ENCODE measurements at places on chromosomes 6 and 20.

DNA sequence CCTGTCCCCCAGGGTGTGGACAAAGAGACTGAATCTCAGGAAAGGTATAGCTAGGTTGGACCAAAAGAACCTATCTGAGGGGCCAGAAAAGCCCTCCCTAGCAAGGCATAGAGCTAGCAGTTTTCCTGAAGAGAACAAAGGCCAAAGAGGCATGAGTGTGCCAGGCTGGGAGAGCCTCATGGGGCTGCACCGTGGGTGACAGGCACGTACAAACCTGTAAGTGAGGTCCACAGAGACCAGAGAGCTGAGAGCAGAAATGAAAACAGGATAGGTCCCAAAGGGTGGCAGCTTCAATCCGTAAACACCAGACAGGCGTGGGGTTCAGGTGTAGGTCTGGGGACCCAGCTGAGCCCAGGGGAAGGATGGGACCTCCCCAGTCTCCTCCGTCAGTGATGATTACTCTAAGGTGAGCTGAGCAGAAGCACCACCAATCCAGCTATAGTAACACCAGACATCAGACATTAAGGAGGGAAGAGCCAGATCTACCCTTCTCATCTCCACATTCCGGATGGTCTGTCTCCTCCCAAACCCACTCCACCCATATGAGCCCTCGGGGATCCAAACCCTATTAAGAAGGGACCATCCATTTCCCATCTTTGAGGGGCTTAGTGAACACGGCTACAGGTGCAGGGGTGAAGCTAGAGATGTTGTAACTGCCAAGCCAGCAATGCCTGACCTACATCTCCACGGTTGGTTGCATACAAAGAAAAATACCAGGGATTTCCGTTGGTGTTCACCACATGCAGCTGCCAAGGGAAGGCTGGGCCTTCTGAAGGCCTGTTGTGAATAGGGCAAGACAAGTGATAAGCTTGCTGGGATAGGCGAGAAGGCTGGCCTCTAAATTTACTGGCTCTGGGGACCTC is 38.3 kb downstream of the BCL2L1 start:
- DNase-seq: no peak

GRCh38 chr6:2369606-2370005 is 124.2 kb upstream of the GMDS start:
- no peak for DNase-seq

DNA sequence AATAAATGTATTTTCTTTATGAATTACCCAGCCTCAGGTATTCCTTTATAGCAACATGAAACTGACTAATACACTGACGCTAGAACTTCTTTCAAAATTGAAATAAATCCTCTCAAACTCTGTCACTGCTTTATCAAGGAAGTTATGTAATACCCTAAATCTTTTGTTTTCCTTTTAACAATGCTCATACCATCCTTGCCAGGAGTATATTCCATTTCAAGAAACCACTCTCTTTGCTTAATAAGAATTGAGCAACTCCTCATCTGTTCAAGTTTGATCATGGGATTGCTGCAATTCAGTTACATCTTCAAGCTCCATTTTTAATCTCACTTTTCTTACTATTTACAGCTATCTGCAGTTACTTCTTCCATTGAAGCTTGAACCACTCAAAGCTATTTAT is 707.6 kb upstream of the MARCKS start:
- no peak for DNase-seq

- DNase-seq: no peak
Measured at GRCh38 chr6:57064809-57065208, 18.3 kb downstream of the KIAA1586 start.

DNA sequence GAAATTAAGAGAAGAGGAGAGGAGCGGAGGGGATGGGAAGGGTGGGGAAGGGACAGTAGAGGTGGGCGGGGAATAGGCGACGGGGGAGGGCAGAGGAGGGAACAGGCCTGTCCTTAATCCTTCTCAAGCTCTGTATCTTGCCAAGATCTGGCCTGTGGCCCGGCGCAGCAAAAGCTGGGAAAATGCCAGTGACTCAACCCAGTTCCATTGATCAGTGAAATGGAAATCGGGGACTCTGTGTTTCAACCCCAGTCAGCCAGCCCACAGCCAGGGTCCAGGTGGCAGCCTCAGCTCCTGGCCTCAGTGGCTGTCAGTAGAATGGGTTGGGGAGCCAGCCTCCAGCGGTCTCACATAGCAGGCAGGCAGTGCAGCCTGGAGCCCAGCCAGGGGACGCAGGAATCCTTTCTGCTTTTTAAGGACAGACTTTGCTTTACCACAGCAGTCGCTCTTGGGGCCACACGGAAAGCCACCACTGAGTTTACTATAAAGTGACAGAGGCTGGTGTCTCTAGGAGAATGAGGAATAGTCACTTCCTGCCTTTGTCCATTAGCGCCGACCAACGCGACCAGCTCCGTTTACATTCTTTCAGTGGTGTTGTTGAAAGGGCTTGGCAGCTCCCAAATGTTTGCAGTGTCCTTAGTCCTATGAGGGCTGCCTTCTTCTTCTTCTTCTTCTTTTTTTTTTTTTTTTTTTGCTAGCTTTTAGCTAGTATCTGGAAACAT is 128.0 kb downstream of the RIN2 start:
- no peak for DNase-seq

GRCh38 chr20:52191916-52192718 is 538 bp upstream of the ZFP64 start:
- DNase-seq: no peak

GRCh38 chr20:62736026-62736406 is 27.4 kb downstream of the NTSR1 start:
- no peak for DNase-seq

GRCh38 chr6:31680226-31681134 is at the start of gene LY6G5C:
TSS of gene LY6G5C (minus strand) at chr6:31681067. CDS start at chr6:31680373, 694 bp downstream.
- peak; percentile 28 for DNase-seq

GRCh38 chr6:147560670-147561069 is 52.2 kb downstream of the SAMD5 start:
- DNase-seq: no peak

DNA sequence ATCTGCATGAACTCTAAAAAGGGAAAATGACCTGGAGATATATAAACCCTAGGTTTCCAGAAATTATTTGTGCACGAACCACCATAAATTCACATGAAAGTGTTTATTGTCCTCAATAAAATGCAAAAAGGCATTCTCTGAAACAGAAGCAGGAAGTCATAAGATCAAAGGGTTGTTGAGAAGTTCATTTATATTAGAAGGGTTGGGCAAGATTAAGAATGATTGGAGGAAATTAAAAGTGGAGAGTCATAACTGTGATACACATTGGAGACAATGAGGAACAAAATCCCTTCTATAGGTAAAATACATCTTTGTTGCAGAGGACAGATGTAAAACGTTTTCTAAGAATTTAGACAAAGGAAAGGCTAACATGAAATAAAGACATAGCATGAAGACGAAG is 476.8 kb downstream of the CBLN4 start:
- no peak for DNase-seq

DNA sequence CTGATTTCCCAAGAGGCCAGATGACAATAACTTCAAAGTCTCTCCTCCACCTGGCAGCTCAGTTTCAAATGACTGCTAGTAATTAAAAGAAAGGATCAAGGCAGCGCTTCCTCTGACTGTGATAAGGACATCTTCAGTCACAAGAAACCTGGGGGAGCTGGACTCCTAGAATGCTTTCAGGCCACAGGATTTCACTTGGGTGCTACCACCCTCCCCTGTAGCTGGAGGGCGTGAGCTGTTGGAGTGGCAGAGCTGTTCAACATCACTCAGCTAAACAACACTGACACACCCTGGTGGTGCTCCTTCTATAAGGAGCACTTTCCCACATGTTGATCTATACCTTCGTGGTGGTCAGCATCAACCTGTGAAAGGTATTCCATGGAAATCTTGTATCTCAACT is 2.2 kb upstream of the CNR1 start:
- no peak for DNase-seq

DNA sequence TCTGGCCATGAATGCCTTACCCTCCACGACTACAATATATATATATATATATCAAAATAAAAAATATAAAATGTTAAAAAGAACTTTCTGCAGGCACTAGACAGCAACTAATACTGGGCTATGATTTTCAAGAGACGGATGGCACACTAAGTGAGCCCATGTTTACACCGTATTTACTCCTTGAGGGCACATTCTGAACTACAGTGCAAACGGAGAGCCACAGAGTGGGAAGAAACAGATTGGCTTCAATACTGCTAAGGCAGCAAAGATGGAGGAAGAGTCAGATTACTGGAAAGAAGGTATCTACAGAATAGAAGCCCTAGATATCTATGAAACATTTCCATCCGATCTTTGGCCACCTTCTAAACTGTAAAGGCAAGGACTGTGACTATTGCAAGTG is 330.3 kb downstream of the HTR1B start:
- DNase-seq: no peak

- no peak for DNase-seq
Measured at GRCh38 chr6:136552054-136552453, 1.8 kb upstream of the MAP7 start.

GRCh38 chr6:41199552-41200246 is 1.2 kb downstream of the TREML2 start:
- DNase-seq: no peak

DNA sequence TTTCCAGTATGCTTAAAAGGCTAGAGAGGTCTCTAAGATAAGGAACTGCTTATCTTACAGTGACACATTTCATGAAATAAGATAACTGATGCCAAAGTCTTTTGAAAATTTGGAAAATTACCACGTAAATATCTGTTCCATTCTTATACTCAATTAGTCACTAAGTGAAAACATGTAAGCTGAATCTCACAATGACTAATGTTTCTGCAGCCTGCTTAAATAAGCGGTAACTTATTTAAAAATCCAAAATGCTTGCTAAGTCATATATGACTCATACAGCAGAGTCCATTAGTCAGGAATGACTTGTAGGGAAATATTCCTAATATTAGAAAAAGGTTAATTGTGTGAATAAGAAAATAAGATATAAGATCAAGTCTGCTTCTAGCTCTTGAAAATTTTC is 27.8 kb upstream of the LGSN start:
- DNase-seq: no peak

DNA sequence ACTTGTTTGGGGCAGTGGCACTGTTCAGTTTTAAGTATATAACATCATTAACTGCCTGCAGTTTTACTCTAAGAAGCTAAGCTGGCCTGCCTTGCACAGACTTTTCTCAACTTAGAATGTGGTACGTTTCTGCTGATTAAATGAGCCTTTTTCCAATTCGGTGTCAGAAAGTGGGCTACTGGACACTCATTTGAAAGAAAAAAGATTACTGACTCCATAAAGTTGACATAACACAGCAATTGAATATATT is 2.1 kb downstream of the ZMYND8 start:
- no peak for DNase-seq

DNA sequence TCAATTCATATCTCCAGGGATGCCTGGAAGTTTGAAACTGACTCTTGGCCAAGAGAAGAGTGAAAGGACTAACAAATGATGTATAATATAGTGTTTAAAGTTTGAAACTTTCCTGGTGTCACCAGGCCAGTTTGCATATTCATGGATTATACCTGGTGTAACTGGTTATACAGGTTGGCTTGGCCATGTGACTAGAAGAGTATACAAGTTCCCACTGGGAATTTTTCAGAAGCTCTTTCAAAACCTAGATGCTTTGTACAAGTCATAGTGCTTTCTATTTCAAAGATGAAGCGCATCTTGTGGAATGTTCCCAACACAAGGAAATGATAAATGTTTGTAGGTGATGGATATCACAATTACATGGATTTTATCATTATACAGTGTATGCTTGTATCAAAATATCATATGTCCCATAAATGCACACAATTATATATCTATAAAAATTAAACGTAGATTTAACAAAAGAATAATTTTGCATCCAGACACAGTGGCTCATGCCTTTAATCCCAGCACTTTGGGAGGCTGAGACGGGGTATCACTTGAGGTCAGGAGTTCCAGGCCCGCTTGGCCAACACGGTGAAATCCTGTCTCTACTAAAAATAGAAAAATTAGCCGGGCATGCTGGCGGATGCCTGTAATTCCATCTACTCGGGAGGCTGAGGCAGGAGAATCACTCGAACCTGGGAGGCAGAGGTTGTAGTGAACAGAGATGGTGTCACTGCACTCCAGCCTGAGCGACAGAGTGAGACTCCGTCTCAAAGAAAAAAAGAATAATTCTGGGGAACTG is 1420.2 kb downstream of the GRIK2 start:
- DNase-seq: no peak

DNA sequence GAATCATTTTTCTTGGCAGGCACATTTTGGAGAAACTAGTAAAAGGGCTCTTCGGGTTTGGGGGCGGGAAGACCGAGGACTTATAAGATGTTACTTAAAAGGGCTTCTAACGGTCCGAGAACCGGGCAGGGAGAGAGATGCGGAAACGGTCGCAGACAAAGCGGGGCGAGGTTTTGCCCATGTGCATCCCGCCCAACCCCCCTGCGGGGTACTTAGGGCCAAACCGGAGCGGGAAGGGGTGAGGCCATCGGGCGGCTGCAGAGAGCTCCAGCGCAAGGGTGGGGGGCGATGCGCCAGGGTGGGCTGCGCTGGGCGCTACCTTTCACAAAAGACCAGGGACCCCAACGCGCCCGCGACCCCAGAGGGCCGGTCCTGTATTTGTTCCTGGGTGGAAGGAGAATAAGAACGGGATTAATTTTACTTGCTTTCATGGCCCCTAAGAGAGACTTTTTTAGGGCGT is 616 bp downstream of the TUBB start:
- DNase-seq: no peak

GRCh38 chr20:1835186-1836035 is 59.8 kb upstream of the SIRPA start:
- DNase-seq: no peak

DNA sequence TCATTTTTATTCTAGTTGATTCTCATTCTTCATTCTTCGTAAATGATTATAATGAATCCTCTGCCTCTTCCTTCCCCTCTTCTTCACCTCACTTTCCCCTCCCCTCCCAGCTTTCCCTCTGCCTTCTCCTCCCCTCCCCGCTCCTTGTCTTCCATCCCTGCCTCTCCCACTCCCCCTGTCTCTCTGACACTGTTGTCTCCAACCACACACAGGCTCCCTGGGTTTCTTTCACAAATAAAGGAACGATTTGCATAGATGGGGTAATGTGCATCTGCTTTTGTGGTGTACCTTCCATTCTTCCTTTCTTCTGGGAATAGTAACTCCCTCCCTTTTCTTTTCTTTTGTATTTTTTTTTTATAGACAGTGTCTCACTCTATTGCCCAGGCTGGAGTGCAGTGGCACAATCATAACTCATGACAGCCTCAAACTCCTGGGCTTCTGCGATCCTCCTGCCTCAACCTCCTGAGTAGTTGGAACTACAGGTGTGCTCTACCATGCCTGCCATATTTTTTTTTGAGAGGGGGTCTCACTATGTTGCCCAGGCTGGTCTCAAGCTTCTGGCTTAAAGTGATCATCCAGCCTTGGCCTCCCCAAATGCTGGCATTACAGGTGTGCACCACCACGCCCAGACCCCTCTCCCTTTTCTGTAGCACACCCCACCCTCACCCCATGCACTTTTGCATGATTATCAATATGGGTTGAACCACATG is 318.6 kb downstream of the PRKN start:
- DNase-seq: no peak

Data from stimulated activated CD8-positive, alpha-beta memory T cell treated with anti-CD3 and anti-CD28 coated beads, Interleukin-4, amount 100 ng/mL, for 4 hours (primary cell).